ENCODE measurements at places on chromosomes 2 and 18.

GRCh38 chr18:34729740-34730355, 19.8 kb downstream of the DTNA start:
- no peak for DNase-seq

DNA sequence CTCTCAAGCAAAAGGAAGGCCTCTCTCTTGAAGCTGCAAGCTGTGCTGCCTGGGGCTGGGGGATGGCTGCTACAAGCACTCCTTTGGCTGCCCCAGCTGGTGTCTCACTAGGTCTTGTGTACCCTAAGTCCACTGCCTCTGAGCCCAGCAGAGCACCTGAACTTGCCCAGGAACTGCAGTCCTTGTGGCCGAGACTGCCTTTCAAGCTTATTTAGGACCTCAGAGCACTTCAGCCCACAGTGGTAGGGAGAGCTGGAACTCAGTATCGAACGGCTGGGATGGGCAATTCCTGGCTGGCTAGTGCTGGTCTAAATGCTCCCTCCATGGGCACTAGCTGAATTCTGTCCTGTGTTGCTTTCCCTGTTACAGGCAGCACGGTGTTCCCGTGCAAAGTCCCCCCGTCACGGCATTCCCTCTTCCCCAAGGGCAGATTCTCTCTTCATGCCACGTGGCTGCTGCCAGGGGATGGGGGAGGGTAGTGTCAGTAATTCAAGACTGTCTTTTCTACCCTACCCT, 25.9 kb downstream of the STPG4 start:
- no peak for DNase-seq

- DNase-seq = no peak
Measured at GRCh38 chr2:239947729-239948045, 77.5 kb downstream of the NDUFA10 start.

DNA sequence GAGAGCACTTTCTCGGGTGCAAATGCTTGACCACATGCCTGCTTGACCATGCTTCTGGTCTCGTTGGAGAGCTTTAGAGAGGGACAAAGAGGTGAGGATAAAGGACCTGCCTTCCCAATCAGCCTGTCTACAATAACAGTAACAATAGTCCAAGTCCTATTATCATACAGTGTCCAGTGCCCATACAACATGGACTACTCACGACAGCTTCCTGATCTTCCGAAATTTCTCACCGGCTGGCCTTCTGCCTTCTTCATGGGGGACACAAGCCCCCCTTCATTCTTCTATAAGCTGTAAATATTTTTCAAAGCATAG, 329.0 kb downstream of the PAX3 start:
- DNase-seq = no peak

DNA sequence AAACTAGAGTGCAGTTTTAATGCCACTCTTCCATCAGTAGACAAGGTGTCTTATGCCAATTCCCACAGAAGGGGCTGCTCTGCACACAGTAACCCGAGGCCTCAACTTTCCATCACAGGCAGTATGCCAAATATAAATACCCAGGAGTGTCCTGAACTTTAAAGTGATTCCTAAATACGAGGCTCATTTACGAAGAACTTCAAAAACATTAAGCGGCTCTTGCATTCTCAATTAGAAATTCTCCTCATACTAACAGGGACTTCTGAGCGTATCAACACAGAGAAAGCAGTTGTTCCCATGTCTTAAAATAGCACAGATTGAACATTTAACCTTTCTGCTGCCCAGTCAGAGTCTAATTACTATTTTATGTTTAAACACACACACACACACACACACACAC, 638.6 kb downstream of the ERBB4 start:
- DNase-seq = no peak

- DNase-seq = no peak
Measured at GRCh38 chr2:172403402-172403801, 24.0 kb upstream of the ITGA6 start.

DNA sequence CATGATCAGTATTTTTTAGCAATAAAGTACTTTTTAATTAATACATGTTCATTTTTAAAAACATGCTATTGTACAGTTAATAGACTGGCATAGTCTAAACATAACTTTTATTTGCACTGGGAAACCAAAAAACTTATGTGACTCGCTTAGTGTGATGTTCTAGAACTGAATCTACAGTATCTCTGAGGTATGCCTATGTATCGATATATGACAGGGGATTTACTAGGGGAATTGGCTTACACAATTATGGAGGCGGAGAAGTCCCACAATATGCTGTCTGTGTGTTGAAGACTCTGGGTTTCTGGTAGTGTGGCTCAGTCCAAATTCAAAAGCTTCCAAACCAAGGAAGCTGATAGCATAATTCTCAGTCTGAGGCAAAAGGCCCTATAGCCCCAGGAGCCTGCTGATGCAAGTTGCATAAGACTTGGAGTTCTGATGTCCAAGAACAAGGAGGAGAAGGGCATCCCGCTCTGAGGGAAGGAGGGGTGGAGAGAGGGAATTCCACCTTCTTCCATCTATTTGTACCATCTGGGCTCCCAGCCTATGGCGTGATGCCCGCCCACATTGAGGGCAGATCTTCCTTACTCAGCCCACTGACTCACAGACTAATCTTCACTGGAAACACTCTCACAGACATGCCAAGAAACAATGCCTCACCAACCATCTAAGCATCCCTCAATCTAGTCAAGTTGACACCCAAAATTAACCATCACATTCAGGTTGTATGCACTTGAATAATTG, 27.5 kb downstream of the ZNF638 start:
- DNase-seq = peak; percentile 0

All from activated CD4-positive, alpha-beta T cell treated with anti-CD3 and anti-CD28 coated beads, Interleukin-2, amount 50 U/mL, for 4 hours (primary cell).